Dermis microvascular lymphatic vessel endothelial cell (primary cell): ENCODE measurements at places on chromosomes 7 and 10. TPM values are rescaled to one million over a fixed set of nuclear protein-coding genes. Genes with fewer than 3 reads are reported as not detected.

- DNase-seq, result no peak
Observed at GRCh38 chr7:329691-330281, 39.8 kb downstream of the FOXL3 start.

DNA sequence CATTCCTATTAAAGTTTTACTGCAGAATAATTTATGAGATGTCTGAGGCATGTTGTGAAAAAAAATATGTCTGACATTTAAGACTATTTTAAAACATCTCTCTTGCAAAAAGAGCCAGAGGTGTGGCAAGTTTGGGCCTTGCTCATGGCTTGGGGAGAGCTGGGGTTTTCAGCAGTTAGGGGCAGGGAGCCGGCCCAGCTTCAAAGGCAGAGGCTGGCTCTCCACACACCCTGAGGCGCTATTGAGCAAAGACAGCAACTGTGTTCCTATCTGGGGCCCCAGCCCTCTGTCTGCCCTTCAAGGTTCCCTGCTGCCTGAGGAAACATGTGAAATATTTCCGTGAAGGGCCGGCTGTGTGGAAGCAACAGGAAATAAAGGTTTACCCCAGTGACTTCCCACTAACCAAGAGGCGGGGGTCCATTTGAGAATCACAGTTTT, 94.0 kb downstream of the SORBS1 start:
- DNase-seq, result no peak

DNA sequence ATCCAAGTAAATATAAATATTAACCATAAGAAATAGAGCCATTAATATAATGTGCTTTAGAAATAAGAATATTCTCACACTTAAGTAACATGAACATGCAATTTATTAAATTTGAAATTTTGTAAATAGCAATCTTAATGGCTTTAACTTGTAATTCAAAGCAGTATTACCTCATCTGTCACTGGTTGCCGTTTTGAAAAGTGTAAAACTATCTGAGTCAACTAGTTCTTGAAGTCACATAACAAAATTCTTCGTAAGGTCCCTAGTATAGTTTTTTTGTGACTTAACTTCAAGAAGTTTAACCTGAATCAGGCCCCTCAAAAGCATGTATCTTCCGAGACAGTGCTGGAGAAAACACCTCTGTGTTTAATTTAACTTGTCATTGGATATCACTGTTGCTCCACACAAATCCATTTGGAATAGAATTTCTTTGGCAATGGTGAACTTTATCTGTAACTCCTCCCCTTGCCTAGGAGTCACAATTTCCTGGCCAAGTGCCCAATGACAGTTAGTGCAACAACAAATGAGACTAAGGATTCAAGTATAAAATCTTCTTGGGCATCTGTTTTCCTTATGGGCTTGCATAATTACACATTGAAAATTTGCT, 47.1 kb downstream of the NT5C2 start:
- peak; percentile 86 for DNase-seq

DNA sequence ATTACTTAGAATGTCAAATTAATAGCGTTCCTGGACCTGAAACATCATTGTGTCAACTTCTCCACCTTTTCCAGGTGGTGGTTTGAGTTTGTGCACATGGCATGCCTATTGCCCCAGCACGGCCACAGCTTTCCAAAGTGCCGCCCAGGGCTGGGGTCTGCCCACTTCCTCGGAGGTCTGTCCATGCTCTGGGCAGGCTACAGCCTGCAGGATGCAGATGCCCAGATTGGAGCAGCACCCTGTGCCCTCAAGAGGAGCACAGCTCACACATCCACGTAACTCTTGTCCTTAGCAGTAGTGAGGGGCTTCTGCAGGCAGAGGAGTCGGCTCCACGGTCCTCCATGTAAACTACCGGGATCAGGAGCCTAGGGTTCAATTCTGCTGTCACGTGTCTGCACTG, 238.6 kb downstream of the EBF3 start:
- DNase-seq, result no peak

- no peak for DNase-seq
Observed at GRCh38 chr7:158655931-158656441, 48.6 kb downstream of the NCAPG2 start.

DNA sequence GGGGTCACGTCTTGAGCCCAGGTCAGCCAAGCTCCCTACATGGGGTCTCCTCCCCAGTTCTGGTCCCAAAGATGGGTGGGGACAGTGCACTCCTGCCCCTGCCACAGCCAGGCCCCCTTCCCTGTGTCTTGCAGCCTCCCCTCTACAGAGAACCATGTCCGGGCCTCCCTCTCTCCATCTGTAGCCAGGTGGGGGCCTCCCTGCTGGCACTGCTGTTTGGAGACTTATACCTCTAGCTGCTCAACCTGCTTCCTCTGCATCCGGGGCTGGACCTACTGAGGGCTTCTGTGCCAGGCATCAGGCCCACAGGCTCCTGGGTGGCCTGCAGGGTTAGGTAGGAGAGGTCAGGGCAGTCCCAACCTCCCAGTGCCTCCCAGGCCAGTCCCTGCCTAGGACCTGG, 7.9 kb downstream of the SH2B2 start:
- DNase-seq, result no peak

- DNase-seq, result no peak
Observed at GRCh38 chr10:70765794-70766594, 19.2 kb downstream of the TBATA start.

Gene LDB1
- 32.0 and 53.0 TPM in 2 replicates for total RNA-seq

GRCh38 chr10:34024282-34024681, 689.8 kb upstream of the NRP1 start:
- DNase-seq, result no peak

GRCh38 chr10:62842983-62843382, 26.8 kb upstream of the EGR2 start:
- DNase-seq, result no peak
